Cortex of kidney (tissue), 1 donor: ENCODE measurements at places on chromosomes 4 and X.

- DNase-seq, result no peak
Observed at GRCh38 chr4:153045111-153045982, 109.2 kb downstream of the FHDC1 start.

- DNase-seq, result no peak
Observed at GRCh38 chrX:3763111-3763510, 49.7 kb upstream of the PRKX start.

GRCh38 chrX:17012465-17012864 is 66.0 kb downstream of the REPS2 start:
- DNase-seq, result no peak

DNA sequence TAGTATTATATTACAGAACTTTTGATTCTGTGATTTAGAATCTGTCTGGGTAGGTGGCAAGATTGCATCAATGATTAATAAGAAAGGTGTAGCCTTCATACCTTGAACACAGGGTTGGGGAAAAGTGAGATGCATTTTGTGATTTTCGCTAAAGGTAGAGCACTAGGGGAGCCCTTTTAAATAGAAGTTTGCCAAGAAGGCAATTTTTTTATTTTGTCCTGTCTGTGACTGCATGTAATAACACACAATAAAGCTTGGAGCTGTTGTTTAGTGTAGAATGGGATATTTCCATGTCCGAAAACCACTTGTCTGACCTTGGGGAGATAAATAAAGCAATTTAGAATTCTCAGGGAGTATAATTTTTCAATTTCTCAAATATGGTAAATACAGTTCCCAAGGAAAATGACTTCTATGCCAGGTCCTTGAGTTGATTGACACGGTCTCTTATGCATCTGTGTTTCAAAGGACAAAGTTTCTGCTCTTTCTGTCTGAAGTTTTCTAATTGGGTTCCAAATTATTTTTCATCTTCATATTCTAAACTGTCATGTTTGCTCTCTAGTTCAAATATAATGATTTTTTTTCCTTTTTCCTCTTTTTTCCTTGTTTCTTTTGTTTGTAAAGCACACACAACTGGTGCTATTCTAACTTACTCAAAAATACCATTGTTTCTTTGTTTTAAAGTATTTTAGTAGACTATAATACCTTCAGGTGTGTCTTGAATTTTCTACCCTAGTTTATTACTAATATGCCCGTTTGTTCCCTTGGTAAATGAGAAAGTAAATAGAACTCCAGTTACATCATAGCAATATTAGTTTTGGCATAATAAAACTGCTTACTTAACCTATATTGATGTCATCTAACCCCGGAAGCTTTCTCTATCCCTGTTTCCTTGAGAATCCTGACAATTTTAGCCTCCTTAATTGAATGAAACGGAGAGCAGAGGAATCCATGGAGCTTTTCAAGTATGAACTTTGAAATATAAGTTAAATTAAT is 87.8 kb upstream of the BMPR1B start:
- no peak for DNase-seq

GRCh38 chr4:166822386-166822785 is 411.9 kb downstream of the SPOCK3 start:
- no peak for DNase-seq

DNA sequence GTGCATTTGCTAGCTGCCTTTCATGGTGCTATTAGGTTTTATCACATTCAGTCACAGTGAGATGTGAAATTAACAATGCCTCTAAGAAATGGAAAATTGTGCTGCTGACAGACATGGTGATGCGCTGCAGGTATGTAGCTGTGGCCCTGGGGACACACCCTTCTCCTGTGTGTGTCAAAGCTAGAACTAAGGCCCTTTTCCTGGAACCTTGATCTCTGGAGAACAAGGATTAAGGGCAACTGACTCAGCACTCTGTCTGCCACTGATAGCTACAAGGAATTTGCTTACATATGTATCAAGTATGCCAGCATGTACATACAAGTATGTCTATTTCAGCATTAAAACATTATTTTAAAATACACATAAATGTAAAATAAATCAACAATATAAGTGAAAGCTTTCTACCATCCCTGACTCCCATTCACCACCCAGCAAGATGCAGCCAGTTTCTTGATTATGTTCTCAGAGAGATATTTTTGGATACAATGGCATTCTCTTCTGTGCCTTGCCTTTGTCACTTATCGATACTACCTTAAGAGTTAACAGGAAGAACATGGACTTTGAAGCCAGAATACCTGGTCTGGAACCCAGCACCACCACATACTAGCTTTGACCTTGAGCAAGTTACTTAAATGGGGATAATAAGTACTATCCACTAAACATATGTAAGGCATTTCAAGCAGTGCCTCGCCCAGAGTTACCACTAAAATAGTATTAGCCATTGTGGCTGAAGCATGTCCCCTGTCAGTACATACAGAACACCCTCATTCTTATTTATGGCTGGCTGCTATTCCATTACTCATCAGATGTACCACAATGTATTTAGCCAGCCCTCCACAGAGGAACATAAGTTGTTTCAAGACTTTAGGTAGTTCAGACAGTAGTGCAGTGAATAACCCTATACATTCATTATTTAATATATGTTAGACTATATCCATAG is 68.5 kb downstream of the NPNT start:
- DNase-seq, result no peak

GRCh38 chr4:148923881-148924280 is 481.7 kb upstream of the NR3C2 start:
- no peak for DNase-seq

- DNase-seq, result no peak
Observed at GRCh38 chr4:100348473-100348872, 158.2 kb upstream of the DDIT4L start.

GRCh38 chr4:153764601-153765368 is 5.0 kb upstream of the RNF175 start:
- no peak for DNase-seq

GRCh38 chr4:183658362-183659028 is 490 bp downstream of the RWDD4 start:
- DNase-seq, result no peak

DNA sequence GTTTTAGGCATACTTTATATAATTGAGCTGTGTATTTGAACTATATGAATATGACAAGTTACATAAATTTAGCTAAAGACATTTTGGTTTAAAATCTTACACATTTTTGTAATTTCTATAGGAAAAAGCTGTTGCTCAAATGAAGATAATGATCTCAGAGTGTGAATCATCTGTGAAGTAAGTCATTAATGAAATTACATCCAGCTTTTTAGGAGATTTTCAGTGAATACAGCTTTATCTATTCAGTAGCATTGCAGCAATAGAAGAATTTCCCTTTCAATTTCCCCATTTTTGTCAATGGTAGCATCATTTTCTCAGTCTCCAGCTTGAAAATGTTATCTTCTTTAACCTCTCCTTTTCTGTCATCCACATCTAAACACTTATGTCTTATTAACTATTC is 59.5 kb downstream of the CEP135 start:
- no peak for DNase-seq

DNA sequence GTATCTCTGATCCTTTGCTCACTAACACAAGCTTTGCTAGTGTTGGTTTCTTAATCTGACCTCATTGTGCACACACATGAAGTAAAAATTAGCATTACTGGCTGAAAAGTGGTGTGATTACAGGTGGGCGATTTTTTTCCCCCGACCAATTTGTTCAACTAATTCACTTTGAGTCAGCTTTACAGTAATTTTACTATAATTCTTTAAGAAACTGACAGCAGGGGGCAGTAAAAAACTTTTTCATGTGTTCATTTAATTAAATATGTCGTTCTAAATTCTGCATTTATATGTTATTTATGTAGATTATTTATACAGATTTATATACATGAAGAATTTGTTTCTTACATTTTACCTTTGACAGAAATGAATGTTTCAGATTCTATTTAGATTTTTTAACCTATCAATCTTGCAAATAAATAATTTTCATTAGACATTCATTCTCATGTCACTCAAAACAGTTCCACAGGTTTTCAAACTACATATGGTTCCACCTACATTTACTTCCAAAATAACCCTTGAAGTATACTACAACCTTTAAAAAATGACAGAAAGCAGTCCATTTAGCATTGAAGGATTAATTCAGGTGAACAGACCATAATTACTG is 17.5 kb downstream of the PALLD start:
- no peak for DNase-seq

DNA sequence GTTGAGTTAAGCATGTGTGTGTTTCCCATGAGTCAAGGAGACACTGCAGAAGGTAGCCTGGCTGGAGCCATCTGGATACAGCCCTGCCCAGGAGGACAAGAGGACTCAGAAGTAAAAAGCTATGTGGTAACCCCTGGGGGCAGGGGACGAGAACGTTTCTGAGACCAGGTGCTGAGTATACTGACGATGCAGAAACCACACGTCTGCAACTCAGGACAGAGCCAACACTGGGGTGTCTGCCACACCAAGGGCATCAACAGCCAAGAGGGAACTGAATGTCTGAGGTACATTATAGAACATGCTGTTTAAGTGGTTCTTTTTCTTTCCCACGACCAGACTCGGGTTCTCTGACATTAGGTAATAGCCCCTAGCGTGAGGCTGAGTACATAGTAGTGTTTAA is 94.1 kb upstream of the GPR34 start:
- DNase-seq, result no peak

GRCh38 chr4:138894709-138895108 is 120.9 kb upstream of the NOCT start:
- no peak for DNase-seq

DNA sequence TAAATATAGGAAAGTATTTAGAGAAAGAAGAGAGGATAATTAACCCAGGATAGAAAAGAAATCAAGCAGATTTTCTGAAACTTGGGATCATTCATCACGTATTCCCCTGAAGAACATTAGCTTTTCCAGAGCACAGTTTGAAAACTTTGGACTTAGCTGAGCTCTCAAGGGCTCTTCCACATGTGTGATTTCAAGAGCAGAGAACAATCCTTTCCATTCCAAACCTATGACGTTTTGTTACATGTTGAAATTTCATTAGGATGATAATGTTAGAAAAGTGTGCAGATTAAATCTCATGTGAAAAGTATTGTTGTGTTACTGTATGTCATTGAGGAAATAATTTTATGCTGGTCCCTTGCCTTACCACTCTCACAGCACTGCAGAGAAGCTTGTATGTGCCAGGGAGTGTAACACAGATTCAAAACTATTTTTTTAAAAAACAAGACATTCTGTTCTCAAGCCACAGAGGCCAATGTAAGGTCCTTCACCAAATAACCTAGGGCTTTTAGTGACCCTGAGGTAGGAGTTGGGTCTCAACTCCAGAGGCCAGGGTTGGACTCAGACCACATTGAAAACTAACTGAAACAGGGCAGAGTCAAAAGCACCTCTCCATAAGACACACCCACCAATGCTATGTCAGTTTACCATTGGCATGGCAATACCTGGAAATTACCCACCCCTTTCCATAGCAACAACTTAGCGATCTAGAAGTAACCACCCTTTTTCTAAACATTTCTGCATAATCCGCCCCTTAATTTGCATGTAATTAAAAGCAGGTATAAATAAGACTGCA is 141.3 kb downstream of the ANXA5 start:
- DNase-seq, result no peak

DNA sequence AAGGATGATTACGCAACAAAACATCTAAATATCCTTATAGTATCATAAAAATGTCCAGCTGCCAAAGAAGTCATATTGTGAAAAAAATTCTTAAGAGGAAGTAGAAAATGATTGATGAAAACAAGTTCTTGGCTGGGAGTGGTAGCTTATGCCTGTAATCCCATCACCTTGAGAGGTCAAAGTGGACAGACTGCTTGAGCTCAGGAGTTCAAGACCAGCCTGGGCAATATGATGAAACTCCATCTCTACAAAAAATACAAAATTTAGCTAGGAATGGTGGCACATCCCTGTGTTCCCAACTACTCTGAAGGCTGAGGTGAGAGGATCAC is 577.6 kb downstream of the KLHL13 start:
- no peak for DNase-seq

- no peak for DNase-seq
Observed at GRCh38 chrX:8657883-8658282, 74.1 kb downstream of the ANOS1 start.
